ENCODE measurements at places on chromosomes 1 and 21. TPM values are rescaled to one million over a fixed set of nuclear protein-coding genes. Genes with fewer than 3 reads are reported as not detected.

GRCh38 chr1:76154206-76154956, 79.8 kb downstream of the ST6GALNAC3 start:
- peaks cover 10% of the 10 kb centered on the region for H3K4me1 ChIP-seq
- peak; percentile 81 for DNase-seq
- H3K27ac ChIP-seq, result peak overlapping the region; percentile 57
- H3K27me3 ChIP-seq, result no peaks in the 10 kb centered on the region
- H3K4me3 ChIP-seq, result peak overlapping the region; percentile 72

GRCh38 chr1:101002551-101002950, 23.0 kb downstream of the DPH5 start:
- peaks cover 2% of the 10 kb centered on the region for H3K36me3 ChIP-seq
- no peak overlapping the region for H3K4me3 ChIP-seq
- no peak overlapping the region for H3K27ac ChIP-seq
- DNase-seq, result peak; percentile 3

The HLCS gene
- total RNA-seq, result 18.4 TPM

GRCh38 chr1:223135176-223135942, 7.7 kb downstream of the TLR5 start:
- DNase-seq, result no peak
- peaks cover 67% of the 10 kb centered on the region for H3K4me1 ChIP-seq
- peaks cover 15% of the 10 kb centered on the region for H3K36me3 ChIP-seq
- no peak overlapping the region for H3K4me3 ChIP-seq
- no peaks in the 10 kb centered on the region for H3K27me3 ChIP-seq

GRCh38 chr1:64601207-64601606, 131.3 kb downstream of the CACHD1 start:
- no peak for DNase-seq
- H3K4me3 ChIP-seq, result no peak overlapping the region
- H3K27me3 ChIP-seq, result no peaks in the 10 kb centered on the region
- peaks cover 26% of the 10 kb centered on the region for H3K4me1 ChIP-seq
- H3K36me3 ChIP-seq, result no peaks in the 10 kb centered on the region

DNA sequence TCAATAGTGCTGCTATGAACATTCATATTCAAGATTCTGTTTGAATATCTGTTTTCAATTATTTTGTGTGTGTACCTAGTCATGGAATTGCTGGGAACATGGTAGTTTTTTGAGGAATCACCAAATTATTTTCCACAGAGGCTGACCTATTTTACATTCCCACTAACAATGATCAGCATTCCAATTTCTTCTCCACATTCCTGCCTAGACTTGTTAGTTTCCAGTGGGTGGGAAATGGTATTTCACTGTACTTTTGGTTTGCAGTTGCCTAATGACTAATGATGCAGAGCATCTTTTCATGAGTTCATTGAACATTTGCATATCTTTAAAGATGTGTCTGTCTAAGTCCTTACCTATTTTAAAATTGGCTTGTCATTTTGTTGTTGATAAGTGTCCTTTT, 1182.6 kb upstream of the B3GALT2 start:
- no peak overlapping the region for H3K4me3 ChIP-seq
- DNase-seq, result no peak
- no peaks in the 10 kb centered on the region for H3K36me3 ChIP-seq
- H3K27ac ChIP-seq, result no peak overlapping the region
- H3K4me1 ChIP-seq, result no peaks in the 10 kb centered on the region

The TMEM54 gene
- 95.9 TPM for total RNA-seq
